Activated CD4-positive, alpha-beta memory T cell treated with anti-CD3 and anti-CD28 coated beads, Interleukin-2, amount 10 ng/mL, durations not matched to agents 7 days and 5 days (primary cell): ENCODE measurements at places on chromosomes 11 and 22. TPM values are rescaled to one million over a fixed set of nuclear protein-coding genes. Genes with fewer than 3 reads are reported as not detected.
A peak's percentile ranks its signal among the peaks of the same experiment; 100 is the strongest.

NECTIN1 gene
- 1.9 TPM for total RNA-seq

NNMT gene
- total RNA-seq = not detected

HTR3A gene
- not detected for total RNA-seq

GLYATL2 gene
- not detected for total RNA-seq

MPPED2 gene
- not detected for total RNA-seq

PRODH gene
- total RNA-seq = 0.25 TPM

DNA sequence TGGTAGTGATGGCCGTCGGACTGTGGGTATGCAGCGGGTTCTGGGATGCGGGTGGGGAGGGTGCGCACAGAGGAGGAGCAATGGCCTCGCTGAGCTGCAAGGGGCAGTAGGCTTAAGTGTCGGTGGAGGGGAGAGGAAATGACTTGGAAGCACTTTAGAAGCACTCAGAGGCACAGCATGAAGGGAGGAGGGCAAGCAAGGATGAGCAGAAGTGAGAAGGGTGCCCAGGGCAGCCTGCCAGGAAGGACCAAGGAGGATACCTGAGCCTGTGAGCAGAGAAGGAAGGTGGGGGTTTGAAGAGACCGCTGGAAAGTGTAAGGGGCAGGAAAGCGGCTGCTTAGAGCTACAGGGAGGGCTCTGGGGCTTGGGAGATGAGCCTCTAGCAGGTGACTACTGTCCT is 330 bp downstream of the SLC5A1 start:
- DNase-seq = no peak

- no peak for DNase-seq
These were observed 23.2 kb upstream of the LMO1 start for GRCh38 chr11:8286886-8287285.

DNA sequence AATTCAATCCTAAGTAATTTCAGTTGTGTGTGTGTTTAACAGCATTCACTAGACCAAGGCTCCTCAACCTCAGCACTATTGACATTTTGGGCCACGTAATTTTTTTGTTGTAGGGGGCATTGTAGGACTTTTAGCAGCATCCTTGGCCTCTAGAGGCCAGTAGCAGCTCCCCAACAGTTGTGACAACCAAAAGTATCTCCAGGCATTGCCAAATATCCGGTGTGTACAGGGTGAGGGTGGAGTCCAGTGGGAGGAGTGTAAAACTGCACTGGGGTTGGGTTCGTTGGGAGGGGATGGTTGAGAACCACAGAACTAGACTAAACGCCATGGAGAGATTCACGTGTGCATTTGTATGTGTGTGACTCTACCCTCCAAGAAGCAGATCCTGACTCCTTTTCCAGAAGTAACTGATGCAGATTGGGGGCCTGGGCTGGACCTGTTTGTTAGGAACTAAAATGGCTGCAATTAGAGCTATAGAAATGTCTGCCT is 5.9 kb upstream of the PHF21A start:
- peak; percentile 79 for DNase-seq

DNA sequence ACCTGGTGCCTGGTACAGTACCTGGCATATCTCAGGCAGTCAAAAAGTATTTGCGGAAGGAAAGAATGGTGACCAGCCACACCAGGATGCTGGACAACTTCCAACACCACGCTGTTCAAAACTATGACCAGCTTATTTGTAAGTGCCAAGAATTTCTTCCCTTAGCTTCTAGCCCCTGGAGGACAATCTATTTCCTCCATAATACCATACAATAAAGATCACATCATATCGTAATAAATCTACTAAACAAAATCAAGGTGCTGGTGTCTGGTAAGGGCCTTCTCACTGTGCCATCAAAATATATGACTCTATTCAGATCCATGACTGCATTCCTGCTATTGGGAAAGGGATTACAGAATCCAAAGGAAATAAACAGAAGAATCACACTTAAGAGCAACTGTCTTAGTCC is 51.5 kb downstream of the ALG9 start:
- no peak for DNase-seq

DNA sequence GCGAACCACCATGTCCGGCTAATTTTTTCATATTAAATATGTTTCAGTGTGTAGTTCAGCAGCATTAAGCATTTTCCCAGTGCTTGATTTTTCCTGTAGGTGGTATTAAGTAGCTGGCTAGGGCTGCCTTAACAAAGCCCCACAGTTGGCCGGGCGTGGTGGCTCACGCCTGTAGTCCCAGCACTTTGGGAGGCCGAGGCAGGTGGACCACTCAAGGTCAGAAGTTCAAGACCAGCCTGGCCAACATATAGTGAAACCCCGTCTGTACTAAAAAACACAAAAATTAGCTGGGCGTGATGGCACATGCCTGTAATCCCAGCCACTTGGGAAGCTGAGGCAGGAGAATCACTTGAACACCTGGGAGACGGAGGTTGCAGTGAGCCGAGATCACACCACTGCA is 33.5 kb upstream of the TOLLIP start:
- no peak for DNase-seq

GRCh38 chr22:17435375-17435774 is 66.1 kb downstream of the CECR2 start:
- DNase-seq = no peak

DNA sequence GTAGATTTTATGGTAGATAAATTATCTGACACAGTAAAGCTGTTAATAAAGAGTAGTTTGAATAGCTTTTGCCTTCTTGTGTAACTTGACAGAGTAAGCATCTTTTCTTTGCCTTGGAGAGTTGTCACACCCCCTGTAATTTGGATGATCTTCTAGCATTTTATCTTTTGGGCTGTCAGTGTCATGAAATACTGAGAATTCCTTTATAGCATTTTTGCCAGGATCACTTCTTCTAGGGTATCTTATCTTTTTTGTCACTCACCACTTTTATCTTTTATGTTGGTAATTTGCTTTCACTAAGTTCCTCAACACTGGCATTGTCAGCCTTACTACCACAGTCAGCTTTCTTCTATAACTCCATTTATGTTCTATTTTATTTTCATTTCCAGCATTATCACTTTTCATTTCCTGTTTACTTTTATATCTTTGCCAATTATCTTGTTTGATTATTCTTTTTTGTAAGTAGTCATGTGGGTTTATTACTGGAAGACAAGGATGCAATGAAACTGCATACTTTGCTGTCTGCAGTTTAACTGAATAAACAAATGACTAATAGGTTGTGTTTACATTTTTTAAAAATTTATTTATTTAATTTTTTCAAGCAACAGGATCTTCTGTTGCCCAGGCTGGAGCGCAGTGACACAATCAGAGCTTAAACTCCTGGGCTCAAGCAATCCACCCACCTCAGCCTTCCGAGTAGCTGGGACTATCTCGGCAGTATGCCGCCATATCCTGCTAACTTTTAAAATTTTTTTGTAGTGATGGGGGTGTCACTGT is 28.1 kb upstream of the ACAT1 start:
- no peak for DNase-seq

GRCh38 chr22:30247974-30248373 is 1.4 kb upstream of the LIF start:
- DNase-seq = no peak

- DNase-seq = peak; percentile 34
These were observed 673 bp downstream of the CDON start for GRCh38 chr11:126061707-126062678.

DNA sequence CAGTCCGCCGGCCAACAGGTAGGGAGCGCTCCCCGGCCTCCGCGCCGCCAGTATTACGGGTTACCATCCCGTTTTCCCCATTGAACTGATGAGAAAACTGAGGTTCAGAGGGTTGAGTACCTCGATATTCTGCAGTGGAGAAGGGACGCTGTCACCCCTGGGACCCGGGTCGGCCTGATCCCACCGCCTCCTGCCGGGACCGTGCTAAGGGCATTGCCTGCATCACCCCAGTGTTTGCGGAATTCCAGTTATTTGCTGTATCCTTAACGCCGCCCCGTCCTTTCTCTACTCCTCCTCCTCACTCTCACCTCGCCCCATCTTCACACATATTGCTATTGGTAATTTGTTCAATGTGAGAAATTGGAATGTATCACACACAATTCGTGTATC is 370 bp upstream of the A4GALT start:
- no peak for DNase-seq

GRCh38 chr11:1303126-1303821 is 6.2 kb downstream of the TOLLIP start:
- DNase-seq = no peak
